GM18507 (cell line): ENCODE measurements at places on chromosomes 7 and 10.

DNA sequence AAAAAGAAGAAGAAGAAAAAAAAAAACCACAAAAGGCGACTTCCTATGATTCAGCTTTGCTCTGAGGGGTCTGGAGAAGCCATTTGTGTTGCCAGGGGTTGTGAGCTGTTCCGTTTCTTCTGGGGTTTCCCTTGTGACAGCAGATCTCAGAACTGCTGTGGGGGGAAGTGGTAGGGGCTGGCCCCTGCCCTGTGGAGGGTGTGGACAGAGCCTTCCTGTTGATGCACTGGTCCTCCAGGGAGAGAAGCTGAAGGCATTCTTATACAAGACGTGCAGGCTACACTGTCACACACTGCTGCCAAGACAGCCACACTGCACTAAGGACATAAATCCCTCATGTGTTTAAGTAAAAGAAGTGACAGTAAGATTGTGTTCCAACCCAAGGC, 17.3 kb upstream of the CSGALNACT2 start:
- DNase-seq: no peak

DNA sequence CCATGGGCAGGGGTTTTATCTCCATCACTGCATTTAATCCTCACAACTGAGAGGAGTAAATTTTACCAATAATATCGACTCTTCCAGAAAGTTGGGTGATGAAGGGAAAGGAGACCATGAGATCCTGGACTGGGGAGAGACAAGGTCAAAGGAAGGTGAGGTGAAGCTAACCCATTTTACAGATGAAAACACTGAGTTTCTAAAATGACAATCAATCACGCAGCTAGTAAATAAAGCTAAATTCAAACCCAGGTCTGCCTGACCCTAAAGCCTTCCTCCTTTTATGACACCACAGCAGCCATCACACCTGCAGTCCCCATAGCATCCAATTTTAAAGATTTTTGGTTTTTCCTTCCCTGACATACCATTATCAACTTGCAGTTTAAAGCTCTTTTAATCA, 64.0 kb upstream of the SLF2 start:
- DNase-seq: no peak

GRCh38 chr10:132229834-132230556, 43.2 kb downstream of the DPYSL4 start:
- DNase-seq: no peak

GRCh38 chr7:4154882-4155535, 527.1 kb upstream of the FOXK1 start:
- no peak for DNase-seq

DNA sequence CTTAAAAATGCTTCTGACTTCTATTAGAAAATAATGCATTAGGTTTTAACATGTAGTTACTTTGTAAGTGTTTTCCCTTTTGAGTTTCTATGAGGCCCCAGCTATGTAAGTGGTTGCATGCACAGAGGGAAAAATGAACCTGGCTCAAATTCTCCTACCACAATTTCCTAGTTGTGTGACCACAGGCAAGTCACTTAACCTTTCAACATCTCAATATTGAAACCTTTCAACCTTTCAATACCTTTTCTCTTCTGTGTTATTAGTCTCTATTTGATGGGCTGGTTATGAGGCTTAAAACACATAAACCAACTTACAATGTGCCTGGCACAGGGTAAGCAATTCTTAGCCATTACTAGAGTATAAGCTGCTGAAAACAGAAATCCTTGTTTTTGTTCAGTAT, 203.0 kb downstream of the KCND2 start:
- peak; percentile 5 for DNase-seq

- no peak for DNase-seq
These were observed 18.9 kb downstream of the BHLHA15 start for GRCh38 chr7:98229991-98230745.

DNA sequence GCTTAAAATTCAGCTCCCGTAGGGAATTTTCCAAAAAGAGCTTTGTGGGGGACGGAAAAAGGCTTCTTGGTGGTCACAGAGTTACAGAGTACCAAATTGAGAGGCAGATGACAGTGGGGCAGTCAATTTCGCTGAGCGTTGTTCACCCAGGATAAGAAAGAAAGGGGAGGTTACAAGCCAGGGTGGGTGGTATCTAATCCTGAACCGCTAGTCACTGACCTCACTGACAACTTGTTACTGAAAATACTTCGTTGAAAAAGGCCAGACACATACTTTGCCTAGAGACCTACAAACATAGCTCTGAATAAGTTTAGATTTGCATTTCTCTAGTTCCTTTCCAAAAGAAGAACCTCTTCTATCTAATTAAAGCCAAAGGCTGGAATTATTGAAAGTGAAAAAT, at the start of gene CTNNA3:
Gene CTNNA3, minus strand, starts transcription at position 167 of the 400 bp plus-strand sequence.
- DNase-seq: no peak

DNA sequence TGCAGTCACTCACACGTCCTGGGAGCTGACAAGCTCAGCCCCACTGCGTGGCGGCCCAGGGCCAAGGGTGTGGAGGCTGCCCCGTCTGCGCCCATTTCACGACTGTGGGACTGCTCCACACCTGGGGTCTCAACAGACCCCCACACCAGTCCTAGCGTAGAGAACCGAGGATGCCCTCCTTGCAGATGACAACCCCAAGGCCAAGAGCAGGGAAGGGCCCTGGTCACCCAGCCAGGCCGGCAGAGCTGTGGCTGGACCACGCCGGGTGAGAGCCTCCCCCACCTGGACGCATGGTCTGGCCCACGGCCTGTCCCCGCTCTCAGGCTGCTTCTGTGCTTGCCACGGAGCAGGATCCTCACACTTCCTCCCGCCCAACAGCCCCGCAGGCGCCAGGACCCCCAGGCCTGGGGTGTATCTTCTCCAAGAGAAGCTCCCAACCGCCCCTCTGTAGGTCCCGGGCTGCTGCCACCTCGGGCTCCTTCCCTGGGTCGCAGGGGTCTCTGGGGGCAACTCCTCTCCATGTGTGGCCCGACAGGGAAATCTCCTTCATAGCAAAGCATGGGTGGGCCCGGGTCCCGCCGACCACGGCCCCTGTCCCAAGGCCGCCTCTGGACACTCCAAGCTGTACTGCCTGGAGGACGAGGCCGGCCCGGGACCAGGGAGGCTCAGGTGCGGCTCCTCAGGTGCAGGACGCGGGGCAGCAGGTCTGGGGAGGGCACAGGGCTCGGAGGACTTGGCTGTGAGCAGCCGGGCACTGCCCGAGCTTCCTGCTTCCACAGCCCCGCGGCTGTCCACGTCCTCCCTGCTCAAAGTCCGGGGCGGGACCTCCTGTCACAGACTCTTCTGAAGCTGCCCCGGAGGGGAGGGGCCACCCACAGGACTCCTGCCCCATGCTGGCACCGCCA, 88.8 kb downstream of the FOXL3 start:
- no peak for DNase-seq

DNA sequence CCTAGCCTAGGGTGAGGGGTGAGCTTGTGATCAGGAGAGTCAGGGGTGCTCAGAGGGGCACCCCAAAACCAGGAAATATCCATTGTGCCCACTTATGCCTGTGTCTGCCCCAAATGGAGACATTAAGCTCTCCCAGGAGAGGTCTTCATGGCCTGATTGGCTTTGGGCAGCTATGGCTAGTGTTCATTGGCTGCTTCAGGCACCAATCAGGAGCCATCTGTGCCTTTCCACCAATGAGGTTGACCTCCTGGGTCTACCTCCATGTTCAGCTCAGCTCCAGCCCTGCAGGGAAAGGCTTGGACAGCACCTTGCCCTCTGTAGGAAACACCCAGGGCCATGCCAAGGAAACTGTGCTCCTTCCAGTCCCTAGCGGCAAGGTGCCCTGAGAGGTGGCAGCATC, 23.9 kb upstream of the HSPB1 start:
- no peak for DNase-seq

GRCh38 chr10:71278691-71279588, 40.1 kb upstream of the SLC29A3 start:
- DNase-seq: no peak

DNA sequence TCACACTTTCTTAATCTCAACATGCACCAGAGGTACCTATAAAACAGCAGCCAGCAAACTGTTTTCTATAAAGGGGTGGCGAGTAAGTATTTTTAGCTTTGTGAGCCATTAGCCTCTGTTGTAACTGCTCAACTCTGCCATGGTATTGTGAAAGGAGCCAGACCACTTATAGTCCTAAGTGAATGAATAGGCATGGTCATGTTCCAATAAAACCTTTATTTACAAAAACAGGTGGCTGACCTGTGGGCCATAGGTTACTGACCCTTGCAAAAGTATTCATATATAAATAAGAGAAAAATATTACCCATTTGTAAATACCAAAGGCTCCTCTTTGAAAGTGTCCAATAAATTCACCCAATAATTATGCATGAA, 50.3 kb downstream of the ICA1 start:
- no peak for DNase-seq

GRCh38 chr10:78745441-78745840, 323.3 kb upstream of the ZMIZ1 start:
- no peak for DNase-seq
